Liver (tissue), 10 donors: ENCODE measurements at places on chromosomes 13 and 19.
A peak's percentile ranks its signal among the peaks of the same experiment; 100 is the strongest.

DNA sequence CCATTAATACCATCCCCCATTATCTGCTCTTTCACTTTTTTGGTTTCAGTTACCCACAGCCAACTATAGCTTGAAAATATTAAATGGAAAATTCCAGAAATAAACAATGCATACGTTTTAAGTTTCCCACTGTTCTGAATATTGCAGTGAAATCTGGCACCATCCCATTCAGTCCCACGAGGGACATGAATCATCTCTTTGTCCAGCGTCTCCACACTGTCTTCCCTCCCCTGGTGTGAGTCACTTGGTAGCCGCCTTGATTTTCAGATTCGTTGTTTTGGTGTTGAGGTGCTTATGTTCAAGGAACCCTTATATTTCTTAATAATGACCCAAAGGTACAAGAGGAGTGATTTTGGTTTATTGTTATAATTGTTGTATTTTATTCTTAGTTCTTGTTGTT is 246.1 kb downstream of the DCT start:
- no peak for DNase-seq

DNA sequence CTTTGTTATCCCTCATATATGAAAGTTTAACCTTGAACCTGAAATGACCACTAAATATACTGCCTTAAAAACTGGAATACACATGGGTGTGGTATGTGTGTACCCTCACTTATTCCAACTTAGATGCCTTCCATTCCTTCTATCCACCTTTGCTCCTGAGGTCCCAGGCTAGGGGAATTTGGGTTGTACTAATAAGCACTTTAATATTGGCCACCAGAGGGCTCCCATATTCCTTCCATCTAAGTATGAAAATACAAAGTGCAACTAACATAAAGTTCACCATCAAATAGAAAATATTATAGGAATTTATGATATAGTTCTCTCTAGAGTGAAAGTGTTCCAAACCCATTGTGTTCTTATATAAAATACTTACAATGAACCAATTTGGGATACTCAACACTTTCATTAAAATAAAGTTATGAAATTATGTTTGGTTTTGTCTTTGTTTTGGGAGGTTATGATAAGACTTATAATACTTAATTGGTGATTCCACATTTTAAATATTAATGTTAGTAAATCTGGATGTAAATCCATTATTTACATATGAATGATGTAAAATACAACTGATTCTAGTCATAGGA is 62.3 kb downstream of the ITGBL1 start:
- no peak for DNase-seq

DNA sequence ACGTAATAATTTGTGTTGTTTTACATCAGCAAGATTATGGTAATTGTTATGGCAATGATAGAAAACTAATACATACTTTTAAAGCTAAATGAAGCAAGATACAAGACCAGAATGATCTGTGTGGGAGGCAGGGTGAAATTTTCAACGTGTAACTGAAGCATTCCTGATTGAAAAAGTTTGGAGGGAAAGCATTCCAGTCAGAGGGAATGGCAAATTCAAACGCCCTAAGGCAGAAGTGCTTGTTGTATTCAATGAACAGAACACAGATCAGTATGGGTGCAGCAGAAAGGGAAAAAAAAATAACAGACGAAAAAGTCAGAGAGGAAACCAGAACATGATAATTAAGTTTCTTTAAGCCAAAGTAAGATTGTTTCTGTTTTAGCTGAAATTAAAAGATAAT is 928.5 kb upstream of the SLITRK1 start:
- DNase-seq = no peak

GRCh38 chr13:44974056-44974793 is 15.0 kb downstream of the NUFIP1 start:
- no peak for DNase-seq

DNA sequence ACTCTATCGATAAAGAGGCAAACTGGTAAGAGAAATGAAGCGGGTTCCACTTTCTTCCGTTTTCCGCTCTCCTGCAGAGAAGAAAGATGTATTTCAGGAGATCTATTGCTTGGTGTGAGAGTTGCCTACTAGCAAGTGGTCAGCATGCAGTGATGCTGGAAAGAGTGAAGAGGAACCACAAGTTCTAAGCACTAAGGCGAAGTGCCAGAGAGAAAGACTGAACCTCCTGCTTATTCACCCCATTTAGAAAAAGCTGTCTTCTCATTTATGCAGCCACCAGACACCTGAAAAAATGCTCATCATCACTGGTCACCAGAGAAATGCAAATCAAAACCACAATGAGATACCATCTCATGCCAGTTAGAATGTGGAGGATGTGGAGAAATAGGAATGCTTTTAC is 78.7 kb upstream of the GPC6 start:
- DNase-seq = no peak

- DNase-seq = no peak
These were observed 98.6 kb downstream of the GADD45B start for GRCh38 chr19:2574478-2574931.

DNA sequence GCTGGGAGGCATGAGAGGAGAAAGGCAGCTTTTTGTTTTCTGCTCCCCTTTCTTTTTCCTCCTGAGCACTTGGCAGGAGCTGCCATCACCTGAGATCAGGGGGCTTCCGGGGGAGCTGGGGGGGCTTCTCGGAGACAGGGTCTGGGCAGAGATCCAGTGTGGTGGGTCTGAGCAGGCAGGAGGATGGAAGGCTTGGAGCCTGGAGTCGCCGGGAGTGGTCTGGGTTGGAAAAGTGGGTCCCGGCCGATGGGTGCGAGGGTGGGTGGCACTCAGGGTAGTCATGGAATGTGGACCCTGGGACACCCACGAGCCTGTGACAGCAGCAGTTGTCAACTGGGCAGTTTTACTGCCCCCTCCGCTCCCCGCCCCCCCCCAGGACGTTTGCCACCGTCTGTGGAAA is 2.2 kb upstream of the ADM5 start:
- no peak for DNase-seq

GRCh38 chr13:50128428-50128931 is 113.2 kb downstream of the KCNRG start:
- no peak for DNase-seq

GRCh38 chr13:60369242-60369641 is 27.8 kb upstream of the TDRD3 start:
- DNase-seq = no peak

- DNase-seq = no peak
These were observed 139.8 kb downstream of the MIPEP start for GRCh38 chr13:23749288-23749873.

GRCh38 chr13:39483326-39483725 is 119.7 kb downstream of the LHFPL6 start:
- no peak for DNase-seq

GRCh38 chr13:30739761-30740642 is 4.7 kb downstream of the ALOX5AP start:
- no peak for DNase-seq

DNA sequence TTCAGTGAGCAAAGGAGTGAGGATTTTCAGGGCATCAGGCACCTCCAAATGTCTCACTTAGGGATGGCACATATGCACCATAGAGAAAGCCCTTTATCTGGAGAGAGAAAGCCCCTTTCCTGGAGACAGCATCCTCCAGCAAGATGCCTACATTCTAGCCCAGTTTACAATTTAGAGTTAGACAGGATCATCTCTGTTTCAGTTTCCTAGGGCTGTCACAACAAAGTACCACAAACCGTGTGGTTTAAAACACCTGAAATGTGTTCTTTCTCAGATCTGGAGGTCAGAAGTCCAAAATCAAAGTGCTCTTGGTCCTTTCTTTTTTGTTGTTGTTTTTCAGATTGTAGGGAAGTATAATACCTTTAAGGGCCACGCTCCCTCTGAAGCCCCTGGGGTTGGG is 61.8 kb downstream of the MBNL2 start:
- DNase-seq = no peak

DNA sequence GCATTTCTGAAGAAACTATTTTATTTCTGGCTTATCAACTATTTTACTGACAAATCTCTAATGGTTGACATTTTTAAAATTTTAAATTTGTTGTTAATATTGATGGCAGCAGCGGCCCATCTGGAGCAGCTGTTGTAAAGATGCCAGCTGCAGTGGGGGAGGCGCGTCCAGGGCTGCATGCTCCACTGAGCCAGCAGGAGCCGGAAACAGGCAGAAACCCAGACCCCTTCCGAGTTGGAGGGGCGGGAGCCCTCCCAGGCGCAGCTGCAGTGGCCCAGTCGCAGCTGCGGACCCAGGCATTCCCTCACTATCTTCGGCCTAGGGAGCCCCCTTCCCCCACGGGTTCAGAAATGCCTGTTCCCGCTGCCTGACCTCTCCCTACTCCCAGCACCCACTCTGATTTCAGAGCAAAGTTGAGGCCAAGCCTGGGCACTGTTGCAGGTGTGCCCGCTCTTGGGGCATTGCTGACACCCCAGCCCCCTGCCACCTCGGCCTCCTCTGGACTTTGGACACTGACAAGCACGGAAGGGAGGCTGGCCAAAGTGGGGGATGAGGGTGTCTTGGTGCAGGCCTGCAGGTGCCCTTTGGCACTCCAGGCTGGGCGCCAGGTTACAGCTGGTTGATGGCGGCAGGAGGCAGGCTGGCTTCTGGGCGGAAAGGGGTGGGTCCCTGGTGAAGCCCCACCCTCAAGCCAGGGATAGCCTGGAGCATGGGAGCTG is 69.2 kb downstream of the PIBF1 start:
- DNase-seq = no peak

GRCh38 chr13:111642156-111642767 is 321.8 kb downstream of the TEX29 start:
- DNase-seq = no peak

DNA sequence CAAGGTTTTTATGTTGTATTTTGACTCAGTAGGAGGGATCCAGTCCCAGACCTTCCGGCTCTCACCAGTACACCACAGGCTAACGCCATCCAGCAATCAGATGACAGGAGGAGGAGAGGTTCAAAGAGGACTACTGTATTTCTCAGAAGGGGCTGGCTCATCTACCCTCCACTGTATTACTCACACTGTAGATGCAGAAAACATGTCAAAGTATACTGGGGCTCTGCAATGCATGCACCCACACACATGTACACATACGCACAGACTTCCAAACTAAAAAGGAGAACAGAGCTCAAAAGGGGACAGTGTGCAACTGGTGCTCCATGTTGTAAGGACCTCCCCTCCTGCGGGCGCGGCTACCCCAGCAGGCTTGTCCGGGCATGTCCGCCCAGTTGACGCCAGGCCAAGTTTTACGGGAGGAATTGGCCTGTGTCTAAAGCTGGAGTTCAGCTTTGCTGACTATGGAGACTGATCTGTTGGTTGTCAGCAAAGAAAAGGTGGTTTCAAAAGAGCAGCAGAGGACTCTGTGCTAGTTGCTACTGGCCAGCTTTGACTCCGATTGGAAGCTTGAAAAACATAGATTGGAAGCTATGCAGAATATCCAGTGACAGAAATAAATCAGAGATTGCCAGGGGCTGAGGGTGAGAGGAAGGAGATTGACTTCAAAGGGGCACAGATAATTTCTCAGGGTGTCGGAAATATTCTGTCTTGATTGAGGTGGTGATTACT is 314.2 kb downstream of the DLEU7 start:
- no peak for DNase-seq

- no peak for DNase-seq
These were observed 92.6 kb downstream of the MIPEP start for GRCh38 chr13:23796551-23796950.

- DNase-seq = no peak
These were observed 2.0 kb upstream of the KLF12 start for GRCh38 chr13:74136084-74136658.

GRCh38 chr19:56953470-56953869 is 112.9 kb upstream of the PEG3 start:
- DNase-seq = no peak

DNA sequence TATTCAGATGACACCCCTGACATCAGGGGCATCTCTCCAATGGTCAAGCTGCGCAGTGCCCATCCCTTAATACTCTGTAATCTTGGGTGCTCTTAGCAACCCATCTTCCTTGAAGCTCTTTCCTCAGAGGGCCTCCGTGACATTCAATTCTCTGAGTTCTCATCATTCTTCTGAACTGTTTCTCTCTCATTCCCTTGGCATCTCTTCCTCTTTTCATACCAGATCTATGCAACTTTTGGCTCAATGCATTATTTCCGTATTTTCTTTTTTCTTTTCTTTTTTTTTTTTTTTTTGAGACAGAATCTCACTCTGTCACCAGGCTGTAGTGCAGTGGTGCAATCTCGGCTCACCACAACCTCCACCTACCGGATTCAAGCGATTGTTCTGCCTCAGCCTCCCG is 53.9 kb downstream of the PCDH8 start:
- no peak for DNase-seq

DNA sequence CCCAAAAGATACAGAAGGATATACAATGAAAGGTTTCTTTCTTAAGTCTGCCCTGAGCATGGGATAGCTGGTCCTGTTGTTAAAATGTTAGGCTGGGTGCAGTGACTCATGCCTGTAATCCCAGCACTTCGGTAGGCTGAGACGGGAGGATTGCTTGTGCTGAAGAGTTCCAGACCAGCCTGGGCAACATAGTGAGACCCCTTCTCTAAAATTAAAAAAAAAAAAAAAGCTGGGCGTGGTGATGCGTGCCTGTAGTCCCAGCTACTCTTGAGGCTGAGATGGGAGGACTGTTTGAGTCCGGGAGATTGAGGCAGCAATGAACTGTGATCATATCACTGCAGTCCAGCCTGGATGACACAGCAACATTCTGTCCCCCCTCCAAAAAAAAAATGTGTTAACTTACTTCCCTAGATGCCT is 52.5 kb upstream of the SHKBP1 start:
- no peak for DNase-seq

GRCh38 chr19:5504114-5504513 is 48.9 kb downstream of the ZNRF4 start:
- no peak for DNase-seq

- peak; percentile 64 for DNase-seq
These were observed 816 bp upstream of the PRKD2 start for GRCh38 chr19:46717716-46718143.

DNA sequence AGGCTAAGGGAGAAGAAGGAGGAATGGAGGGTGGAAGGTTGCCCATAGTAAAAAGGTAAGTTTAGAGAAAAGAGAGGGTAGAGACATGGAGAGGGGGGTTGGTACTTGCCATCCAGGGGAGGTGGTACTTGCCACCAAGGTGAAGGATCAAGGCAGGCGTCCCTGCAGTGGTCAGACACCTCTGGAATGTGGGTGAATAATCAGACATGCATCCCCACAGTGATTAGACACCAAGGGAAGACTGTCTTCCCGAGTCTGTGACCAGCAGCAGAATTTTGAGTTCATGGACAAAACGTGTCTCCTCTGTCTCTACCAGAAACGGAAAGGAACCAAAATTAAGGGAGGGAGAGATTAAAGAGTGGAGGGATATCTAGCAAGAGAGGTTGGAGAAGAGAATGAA is 27.1 kb upstream of the IGFL1 start:
- DNase-seq = no peak

GRCh38 chr19:48401287-48401686 is 7.8 kb downstream of the GRIN2D start:
- no peak for DNase-seq

GRCh38 chr13:106464076-106464475 is 71.4 kb downstream of the EFNB2 start:
- DNase-seq = no peak

- DNase-seq = no peak
These were observed 9.6 kb downstream of the MIR17HG start for GRCh38 chr13:91356919-91357612.

GRCh38 chr19:53780506-53780905 is 43.6 kb downstream of the NLRP12 start:
- DNase-seq = no peak
